ENCODE measurements at places on chromosomes 3 and 15.

- H3K27me3 ChIP-seq, result no peaks in the 10 kb centered on the region
- H3K36me3 ChIP-seq, result no peaks in the 10 kb centered on the region
- DNase-seq, result no peak
Measured at GRCh38 chr15:63752075-63752684, 81.6 kb downstream of the HERC1 start.

DNA sequence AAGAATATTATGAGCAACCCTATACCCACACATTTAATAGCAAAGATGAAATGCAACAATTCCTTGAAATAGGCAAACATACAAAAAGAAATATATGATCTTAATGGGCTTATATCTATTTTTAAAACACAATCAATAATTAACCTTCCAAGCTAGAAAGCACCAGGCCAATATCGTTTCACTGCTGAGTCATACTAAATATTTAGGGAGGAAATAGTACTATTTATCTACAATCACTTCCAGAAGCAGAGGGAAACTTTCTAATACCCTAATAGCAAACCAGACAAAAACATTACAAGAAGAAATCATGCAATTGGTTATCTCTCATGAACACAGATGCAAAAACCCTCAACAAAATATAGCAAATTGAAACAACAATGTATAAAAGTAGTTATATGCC is 207.8 kb downstream of the MTHFS start:
- H3K27me3 ChIP-seq, result no peaks in the 10 kb centered on the region
- no peaks in the 10 kb centered on the region for H3K4me1 ChIP-seq
- H3K27ac ChIP-seq, result no peak overlapping the region
- DNase-seq, result no peak
- H3K4me3 ChIP-seq, result no peak overlapping the region

DNA sequence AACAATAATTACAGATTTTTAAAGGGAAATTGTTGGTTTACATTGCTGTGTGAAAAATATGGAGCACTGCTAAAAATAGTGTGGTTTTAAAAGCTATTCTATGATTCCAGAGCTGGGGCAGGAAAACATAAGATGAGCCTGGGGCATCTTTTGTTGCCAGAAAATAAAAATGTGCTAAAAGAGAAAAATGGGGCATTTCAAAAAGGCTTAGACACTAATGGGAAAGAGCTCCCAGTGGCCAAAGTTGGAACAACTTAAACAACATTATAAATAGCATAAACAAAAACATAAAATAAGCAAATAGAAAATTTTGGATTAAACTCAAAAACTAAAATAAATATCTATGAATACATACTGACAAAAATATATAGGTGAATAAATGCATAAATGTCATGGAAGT is 478.9 kb downstream of the NLGN1 start:
- H3K4me3 ChIP-seq, result no peak overlapping the region
- no peaks in the 10 kb centered on the region for H3K36me3 ChIP-seq
- no peak overlapping the region for H3K27ac ChIP-seq
- no peaks in the 10 kb centered on the region for H3K4me1 ChIP-seq

DNA sequence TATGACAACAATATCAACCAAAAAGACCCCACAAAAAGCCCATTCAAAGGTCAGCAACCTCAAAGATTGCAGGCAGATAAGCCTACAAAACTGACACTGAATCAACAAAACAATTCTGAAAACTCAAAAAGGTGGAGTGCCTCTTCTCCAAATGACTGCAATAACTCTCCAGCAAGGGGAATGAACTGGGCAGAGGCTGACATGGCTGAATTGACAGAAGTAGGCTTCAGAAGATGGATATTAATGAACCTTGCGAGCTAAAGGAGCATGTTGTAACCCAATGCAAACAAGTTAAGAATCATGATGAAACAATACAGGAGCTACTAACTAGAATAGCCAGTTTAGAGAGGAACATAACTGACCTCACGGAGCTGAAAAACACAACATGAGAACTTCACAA is 20.4 kb upstream of the SLC25A38 start:
- H3K4me3 ChIP-seq, result no peak overlapping the region
- H3K4me1 ChIP-seq, result no peaks in the 10 kb centered on the region
- no peak for DNase-seq
- no peaks in the 10 kb centered on the region for H3K36me3 ChIP-seq
- no peak overlapping the region for H3K27ac ChIP-seq
- H3K27me3 ChIP-seq, result peaks cover 3% of the 10 kb centered on the region

DNA sequence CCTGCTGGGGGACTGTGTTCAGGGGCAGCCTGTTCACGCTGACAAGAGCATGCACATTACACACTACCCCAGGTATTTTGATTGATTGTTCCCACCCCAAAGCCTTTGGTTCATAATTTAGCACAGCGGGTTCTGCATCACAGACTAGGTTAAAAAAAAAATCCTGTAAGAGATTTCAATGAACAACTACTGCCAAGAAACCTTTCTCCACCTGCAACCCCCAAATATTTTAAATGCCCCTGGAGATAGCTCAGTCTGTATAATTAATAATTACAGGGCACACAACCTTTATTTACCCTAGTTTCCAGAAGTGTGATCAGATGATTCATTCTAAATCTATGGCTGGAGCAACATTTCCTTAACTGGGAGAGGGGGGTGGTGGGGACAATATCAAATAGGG is 87.6 kb downstream of the NR2F2 start:
- no peak for DNase-seq
- H3K27ac ChIP-seq, result no peak overlapping the region
- no peaks in the 10 kb centered on the region for H3K27me3 ChIP-seq
- peaks cover 11% of the 10 kb centered on the region for H3K4me1 ChIP-seq
- no peak overlapping the region for H3K4me3 ChIP-seq

GRCh38 chr15:89837134-89837829 is 22.6 kb upstream of the ANPEP start:
- peaks cover 48% of the 10 kb centered on the region for H3K4me1 ChIP-seq
- peak overlapping the region; percentile 9 for H3K4me3 ChIP-seq
- no peaks in the 10 kb centered on the region for H3K27me3 ChIP-seq
- peak overlapping the region; percentile 97 for H3K27ac ChIP-seq
- peaks cover 43% of the 10 kb centered on the region for H3K36me3 ChIP-seq

DNA sequence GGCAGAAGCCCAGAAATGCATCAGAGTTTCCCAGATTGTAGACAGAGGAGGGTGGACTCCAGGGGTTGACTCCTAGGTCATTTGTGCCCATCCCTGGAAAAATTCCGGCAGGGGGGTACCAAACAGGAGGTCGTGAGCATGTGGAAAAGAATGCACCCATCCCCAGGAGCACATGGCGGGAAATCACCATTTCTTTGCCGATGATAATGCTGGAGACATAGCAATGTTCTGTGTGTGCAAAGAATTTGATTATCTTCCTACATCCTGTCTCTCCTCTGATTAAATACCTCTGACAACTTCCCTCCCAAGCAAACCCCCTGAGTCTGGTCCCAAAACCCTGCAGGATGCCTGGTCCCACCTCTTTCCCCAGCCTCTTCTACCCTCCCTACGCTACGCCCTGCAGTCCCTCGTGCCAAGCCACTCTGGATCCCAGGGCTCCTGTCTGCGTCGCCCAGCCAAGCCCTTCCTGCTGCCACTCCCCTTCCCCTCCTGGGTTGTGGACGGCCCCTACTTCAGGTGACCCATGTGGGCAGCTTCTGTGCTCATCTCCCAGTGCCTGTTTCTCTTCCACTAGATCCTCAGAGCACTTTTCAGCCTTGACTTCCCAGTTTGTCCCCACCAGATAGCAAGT is 15.8 kb downstream of the WNT7A start:
- H3K27me3 ChIP-seq, result no peaks in the 10 kb centered on the region
- H3K4me3 ChIP-seq, result no peak overlapping the region
- H3K4me1 ChIP-seq, result peaks cover 14% of the 10 kb centered on the region
- DNase-seq, result no peak

GRCh38 chr15:98927996-98928395 is 79.6 kb downstream of the PGPEP1L start:
- no peak for DNase-seq
- peaks cover 9% of the 10 kb centered on the region for H3K36me3 ChIP-seq
- no peak overlapping the region for H3K4me3 ChIP-seq
- no peaks in the 10 kb centered on the region for H3K4me1 ChIP-seq

GRCh38 chr15:80242132-80242769 is 9.8 kb downstream of the CTXND1 start:
- no peaks in the 10 kb centered on the region for H3K36me3 ChIP-seq
- H3K27ac ChIP-seq, result no peak overlapping the region
- H3K4me3 ChIP-seq, result no peak overlapping the region
- H3K27me3 ChIP-seq, result peaks cover 27% of the 10 kb centered on the region
- DNase-seq, result no peak
